ENCODE measurements at places on chromosomes 12 and 14. TPM values are rescaled to one million over a fixed set of nuclear protein-coding genes. Genes with fewer than 3 reads are reported as not detected.

Gene UNG
- total RNA-seq = 51.4 TPM

Gene TCL1B
- not detected for total RNA-seq

Gene COA8
- total RNA-seq = 26.5 TPM

Gene SIX6
- not detected for total RNA-seq

Gene KRT85
- not detected for total RNA-seq

Gene ZNF891
- 0.42 TPM for total RNA-seq

Gene MFAP5
- total RNA-seq = 15.3 TPM

Gene WSB2
- 73.9 TPM for total RNA-seq

Gene TBX3
- 3.7 TPM for total RNA-seq

Gene SIRT4
- total RNA-seq = 1.5 TPM

Gene PLA2G1B
- total RNA-seq = not detected

Gene ZDHHC22
- total RNA-seq = not detected
